ENCODE measurements at places on chromosomes 16 and 17.

GRCh38 chr16:67392301-67393059 is 818 bp downstream of the TPPP3 start:
- no peak for DNase-seq

DNA sequence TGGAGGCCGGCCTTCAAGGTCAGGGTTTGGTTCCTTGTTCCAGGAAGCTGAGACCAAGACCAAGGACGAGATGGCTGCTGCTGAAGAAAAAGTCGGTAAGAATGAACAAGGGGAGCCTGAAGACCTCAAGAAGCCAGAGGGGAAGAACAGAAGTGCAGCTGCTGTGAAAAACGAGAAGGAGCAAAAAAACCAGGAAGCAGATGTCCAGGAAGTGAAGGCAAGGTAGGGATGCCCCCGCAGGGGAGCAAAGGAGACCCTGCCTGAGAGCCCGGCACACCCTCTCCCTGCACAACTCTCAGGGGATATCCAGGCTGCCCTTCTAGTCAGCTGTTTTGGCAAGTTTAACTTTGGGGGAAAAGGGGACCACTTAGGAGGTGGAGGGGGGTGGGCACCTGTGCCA is 29.0 kb downstream of the RNF213 start:
- no peak for DNase-seq

GRCh38 chr17:49861150-49861884 is 13.4 kb upstream of the TAC4 start:
- no peak for DNase-seq

- no peak for DNase-seq
These were observed 1.8 kb downstream of the GJD3 start for GRCh38 chr17:40362696-40363110.

DNA sequence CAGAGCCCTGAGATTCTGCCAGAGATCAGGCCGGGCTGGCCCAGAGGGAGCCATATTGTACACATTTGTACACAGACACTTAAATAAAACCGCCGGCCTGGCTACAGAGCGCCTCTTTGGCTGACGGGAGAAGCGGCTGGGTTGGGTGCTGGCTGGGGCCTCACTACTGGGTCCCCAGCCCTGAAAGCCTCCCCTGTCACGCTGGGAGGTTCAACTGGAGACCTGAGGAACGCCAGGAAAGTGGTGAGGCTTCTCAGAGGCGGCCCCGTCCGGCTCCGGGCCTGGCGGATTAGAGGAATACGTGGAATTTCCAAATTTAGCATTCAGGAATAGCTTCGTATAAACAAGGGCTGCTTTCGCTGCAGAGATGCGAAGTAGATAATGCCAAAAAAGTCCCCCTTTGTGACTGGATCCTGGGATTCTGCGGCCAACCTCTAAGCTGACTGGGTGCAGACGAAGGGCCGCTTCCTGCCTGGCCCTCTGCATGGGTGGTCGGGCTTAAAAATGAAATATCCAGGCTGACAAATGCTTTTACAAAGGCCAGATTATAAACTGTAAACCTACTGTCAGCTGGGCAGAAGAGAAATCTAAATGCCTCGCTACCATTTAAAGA is 252.4 kb downstream of the IRF8 start:
- no peak for DNase-seq

GRCh38 chr16:85903559-85903958 is 4.6 kb downstream of the IRF8 start:
- DNase-seq, result no peak

Data from AG04450 (cell line).